ENCODE measurements at places on chromosomes 7 and 10. TPM values are rescaled to one million over a fixed set of nuclear protein-coding genes. Genes with fewer than 3 reads are reported as not detected.

DNA sequence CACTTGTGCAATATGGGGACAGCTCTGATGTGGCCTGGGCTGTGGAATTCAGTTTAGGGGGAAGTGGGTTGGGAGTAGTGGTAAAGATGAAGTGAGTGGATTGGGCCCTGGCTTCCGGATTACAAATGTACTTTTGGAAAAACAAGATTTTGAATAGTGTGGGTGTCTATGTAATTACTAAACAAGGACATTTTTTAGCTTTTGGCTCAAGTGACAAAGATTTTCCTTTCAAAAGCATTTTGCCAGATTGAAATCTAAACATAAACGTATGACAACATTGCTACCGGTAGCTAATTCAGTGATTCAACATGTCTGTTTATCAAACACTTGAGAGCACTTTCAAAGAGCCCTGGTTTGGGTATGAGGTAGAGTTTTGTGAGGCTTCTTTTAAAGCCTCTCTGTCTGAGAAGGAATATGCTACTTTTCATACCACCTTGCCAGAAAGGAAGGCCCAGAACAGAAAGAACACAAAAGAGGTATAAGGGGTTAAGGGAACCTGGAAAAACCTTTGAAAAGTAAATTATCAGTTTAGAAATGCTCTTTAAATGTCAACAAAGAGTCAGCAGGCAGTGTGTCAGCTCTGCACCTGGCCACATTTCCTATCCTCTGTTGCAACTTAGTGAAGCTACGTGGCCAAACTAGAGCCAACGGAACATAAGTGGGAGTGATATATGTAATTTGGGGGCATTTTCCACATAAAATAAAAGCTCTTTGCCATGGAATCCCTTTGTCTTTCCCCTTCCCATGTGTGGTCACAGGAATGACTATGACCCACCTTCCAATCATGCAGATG lies 516.1 kb downstream of the NRG3 start:
- DNase-seq = no peak

GRCh38 chr10:119084896-119085295 lies 4.3 kb upstream of the EIF3A start:
- no peak for DNase-seq

GRCh38 chr7:100387695-100388094 lies 14.4 kb downstream of the PILRA start:
- DNase-seq = no peak

GRCh38 chr7:129576138-129576537 lies 35.4 kb upstream of the NRF1 start:
- no peak for DNase-seq

GRCh38 chr7:39451901-39452300 lies 114.3 kb upstream of the YAE1 start:
- no peak for DNase-seq

DNA sequence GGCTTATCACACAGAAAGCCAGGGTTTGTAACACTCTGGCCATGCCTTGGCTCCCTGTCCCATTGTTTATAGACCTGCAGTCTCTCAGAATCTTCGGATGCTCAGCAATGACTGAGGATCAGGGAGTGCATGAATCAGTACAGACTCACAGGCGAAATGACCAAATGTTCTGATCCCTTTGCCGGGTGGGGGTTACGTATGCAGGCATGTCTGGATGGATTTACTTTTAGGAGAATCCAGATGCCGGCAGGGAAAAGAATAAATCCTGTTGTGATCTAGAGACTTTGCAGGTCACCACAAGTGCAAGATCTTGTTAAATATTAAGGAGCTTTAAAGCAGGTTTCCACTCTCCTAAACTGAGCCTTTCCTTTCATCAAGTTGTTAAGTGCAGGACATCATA lies 149.5 kb downstream of the SFMBT2 start:
- DNase-seq = no peak

DNA sequence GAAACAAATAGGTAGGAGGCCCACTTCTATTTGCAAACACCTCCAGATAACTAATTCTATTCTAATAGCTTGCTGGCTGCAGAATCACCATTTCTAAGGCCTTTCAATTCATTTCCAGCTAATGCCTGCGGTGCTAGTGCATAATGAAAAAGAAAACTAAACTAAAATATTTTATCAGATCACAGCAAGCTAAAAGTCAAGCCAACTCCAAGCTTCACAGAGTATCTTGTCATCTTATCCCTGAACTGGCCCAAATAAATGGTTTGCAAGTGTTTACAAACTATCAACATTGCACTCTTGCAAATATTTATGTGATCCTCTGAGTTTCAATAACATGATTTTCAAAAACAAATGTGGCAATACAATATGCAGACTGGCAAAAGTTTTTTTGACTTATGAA lies 166.0 kb downstream of the IPMK start:
- no peak for DNase-seq

GRCh38 chr10:1033601-1034000 lies 7.9 kb upstream of the IDI2 start:
- no peak for DNase-seq

DNA sequence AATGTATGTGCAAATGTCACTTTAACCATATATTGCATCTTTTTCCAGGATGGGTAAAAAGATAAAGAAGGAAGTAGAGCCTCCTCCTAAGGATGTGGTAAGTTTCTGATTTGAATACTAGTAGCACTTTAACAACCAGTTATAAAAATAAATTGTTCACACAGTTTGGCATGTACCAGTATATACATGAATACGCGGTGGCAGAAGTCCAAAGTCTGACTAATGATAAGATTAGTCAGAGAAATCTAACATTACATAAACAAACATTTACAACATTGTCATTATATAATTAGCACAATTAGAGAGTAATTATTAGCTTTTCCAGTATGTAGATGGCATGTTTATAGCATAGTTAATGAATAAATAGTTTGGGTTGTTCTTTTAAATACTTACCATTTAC lies 4.1 kb downstream of the ARMC3 start:
- no peak for DNase-seq

DNA sequence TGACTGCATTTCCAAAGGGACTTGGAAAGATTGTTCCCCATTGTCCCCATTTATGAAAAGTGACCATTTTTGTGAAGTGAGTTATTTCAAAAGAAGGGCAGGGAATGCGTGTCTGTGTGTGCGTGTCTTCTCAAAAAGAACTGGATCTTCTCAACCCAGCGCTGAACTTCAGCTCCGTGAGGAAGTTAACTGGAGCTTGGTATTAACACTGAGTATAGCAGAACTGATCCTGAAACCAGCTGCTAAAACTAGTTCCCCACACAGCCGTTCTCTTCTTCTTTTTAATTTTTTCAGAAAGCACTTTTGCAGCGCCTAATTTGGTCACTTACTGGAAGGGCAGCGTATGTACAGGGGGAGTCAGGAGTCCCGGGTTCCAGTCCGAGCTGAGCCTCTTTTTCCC lies 45.8 kb upstream of the PLEKHA1 start:
- no peak for DNase-seq

GRCh38 chr7:134640842-134641715 lies 5.6 kb upstream of the BPGM start:
- no peak for DNase-seq

GRCh38 chr10:101602761-101603398 lies 14.8 kb downstream of the DPCD start:
- peak; percentile 91 for DNase-seq

- no peak for DNase-seq
These were observed 219.2 kb upstream of the C7orf33 start for GRCh38 chr7:148371280-148371937.

GRCh38 chr7:924541-925231 lies 29.8 kb downstream of the ADAP1 start:
- no peak for DNase-seq

GRCh38 chr7:2245883-2246675 lies 4.1 kb downstream of the NUDT1 start:
- no peak for DNase-seq

DNA sequence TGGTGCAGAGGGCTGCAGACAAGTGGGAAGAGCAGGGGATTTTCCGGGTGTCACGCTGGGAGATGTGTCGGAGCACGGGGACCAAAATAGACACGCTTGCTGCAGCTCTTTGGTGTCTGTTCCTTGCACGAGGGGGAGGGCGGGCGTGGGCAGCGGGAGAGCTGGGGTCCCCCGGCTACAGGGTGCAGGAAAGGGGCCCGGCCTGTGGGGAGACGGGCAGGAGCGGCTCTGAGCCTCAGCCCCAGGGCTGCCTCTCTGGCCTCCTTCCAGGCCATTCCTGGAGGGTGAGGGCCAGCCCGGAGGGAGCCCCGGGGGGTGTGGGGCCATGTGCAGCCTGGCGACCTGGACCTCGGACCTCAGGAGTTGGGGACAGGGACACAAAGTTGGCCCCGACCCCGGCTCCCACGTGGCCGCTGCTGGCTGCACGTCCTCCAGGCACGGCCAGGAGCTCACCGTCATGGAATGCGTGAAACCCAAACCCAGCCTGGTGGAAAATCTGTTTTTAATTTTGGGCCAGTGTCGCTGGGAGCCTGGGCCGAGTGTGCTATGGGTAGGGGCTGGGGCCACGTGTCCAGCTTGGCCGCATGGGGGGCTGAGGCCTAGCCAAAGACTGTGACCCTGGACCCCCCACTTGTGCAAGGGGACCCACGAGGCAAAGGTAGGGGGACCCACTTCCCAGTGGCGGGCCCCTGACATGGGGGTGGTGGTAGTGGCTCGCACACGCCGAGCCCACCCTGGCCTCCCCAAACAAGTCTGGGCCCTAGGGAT lies 6.6 kb downstream of the TTYH3 start:
- DNase-seq = peak; percentile 25

Gene HOXA11
- 0.16 TPM for total RNA-seq

Gene FOXI2
- not detected for total RNA-seq

Gene BMPER
- total RNA-seq = 0.05 TPM

Gene SAMD9L
- 2.4 TPM for total RNA-seq

Gene PITX3
- not detected for total RNA-seq

Gene CTAGE15
- total RNA-seq = not detected

Gene ANKRD1
- total RNA-seq = not detected

Gene NEBL
- total RNA-seq = under 0.01 TPM

Gene PNLIPRP2
- total RNA-seq = 0.34 TPM

Gene FZD1
- 3.1 TPM for total RNA-seq

Gene TRIM50
- not detected for total RNA-seq

Measured in SK-MEL-5 (cell line).